Sciatic nerve (tissue), 2 donors: ENCODE measurements at places on chromosomes 3 and 15. TPM values are rescaled to one million over a fixed set of nuclear protein-coding genes. Genes with fewer than 3 reads are reported as not detected.

HIGD2B gene
- total RNA-seq = not detected

- no peak for DNase-seq
Observed at GRCh38 chr3:152444029-152444641, 175.4 kb downstream of the MBNL1 start.

DNA sequence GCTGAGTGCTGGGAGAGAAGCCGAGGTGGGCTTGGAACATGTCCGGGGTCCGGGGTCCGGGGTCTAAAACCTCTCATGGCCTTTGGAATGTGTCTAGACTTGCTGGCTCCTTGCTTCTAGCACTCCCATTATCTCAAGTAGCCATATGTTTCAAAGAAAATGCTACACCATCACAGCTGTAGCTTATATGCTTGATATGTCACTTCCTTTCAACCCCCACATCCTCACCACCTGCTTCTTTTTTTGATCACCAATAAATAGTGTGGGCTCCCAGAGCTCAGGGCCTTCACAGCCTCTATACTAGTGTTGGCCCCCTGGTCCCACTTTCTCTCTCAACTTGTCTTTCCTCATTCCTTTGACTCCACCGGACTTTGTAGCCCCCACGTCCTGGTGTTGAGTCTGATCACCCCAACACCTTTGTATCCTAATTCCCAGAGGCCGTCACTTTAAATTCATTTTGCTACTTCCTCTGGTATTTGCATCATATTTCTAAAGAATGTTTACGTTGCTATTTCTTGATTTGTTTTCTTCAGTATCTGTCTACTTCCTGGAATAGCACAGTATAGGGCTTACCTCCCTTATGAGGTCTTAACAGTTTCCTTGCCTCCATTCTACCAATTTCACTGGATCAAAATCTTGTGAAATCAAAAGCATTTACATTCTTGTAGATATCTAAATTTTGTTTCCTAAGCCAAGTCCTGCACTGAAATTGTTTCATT lies 71.9 kb upstream of the CHRNB4 start:
- no peak for DNase-seq

DNA sequence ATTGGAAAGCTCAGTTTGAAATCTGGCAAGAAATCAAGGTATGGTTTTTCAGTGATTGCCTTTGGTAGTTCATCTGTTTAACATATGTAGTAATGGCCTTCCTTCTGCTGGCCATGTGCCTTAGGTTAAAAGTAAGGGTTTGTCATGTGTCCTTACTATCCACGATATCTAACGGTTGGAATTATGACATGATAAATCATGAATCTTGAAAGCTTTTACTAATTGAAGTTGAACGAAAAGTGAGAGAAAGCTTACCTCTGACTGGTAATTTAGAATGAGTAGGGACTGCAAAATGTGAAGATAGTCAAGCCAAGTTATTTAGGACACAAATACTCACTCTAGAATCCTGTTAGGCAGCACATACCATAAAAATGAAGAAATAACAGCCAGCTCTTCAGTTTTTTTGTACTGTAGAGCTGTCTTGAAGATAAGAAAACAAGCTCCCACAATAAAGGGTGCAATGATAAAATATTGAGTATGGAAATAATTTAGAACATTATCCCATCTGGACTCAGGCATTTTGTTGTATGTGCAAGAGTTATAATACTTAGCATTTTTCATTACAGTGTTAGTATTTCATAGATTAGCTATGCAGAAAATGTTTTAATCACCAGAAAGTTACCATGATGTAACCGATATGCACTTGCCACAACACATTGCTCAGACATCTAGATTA lies 303.4 kb downstream of the ZNF385D start:
- no peak for DNase-seq

DNA sequence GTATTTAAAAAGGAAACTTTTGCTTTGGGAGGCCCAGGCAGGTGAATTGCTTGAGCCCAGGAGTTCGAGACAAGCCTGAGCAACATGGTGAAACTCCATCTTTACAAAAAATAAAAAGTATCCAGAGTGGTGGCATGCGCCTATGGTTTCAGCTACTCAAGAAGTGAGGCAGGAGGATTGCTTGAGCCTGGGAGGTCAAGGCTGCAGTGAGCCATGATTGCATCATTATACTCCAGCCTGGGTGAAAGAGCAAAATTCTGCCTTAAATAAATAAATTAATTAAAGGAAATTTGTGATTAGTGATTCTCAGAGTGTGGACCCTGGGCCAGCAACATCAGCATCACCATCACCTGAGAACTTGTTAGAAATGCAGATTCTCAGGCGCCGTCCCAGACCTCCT lies 9.9 kb upstream of the COMMD4 start:
- DNase-seq = no peak

DNA sequence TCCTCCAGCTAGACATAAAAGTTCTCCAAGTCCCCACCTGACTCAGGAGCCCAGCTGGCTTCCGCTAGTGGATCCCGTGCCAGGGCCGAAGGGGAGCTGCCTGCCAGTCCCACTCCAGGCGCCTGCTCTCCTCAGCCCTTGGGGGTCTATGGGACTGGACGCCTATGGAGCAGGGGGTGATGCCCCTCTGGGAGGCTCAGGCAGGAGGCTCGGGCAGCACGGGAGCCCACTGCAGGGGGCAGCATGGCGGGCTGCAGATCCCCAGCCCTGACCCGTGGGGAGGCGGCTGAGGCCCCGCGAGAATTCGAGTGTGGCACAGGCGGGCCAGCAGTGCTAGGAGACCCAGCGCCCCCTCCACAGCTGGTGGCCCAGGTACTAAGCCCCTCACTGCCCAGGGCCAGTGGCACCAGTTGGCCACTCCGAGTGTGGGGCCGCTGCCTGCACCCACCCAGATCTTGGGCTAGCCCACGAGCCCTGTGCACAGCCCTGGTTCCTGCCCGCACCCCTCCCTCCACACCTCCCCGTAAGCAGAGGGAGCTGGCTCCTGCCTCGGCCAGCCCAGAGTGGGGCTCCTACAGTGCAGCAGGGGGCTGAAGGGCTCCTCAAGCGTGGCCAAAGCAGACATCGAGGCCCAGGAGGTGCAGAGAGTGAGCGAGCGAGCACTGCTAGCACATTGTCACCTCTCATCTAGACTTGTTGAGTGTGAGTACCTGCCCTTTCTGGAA lies 221.3 kb upstream of the NSMCE3 start:
- DNase-seq = no peak

DNA sequence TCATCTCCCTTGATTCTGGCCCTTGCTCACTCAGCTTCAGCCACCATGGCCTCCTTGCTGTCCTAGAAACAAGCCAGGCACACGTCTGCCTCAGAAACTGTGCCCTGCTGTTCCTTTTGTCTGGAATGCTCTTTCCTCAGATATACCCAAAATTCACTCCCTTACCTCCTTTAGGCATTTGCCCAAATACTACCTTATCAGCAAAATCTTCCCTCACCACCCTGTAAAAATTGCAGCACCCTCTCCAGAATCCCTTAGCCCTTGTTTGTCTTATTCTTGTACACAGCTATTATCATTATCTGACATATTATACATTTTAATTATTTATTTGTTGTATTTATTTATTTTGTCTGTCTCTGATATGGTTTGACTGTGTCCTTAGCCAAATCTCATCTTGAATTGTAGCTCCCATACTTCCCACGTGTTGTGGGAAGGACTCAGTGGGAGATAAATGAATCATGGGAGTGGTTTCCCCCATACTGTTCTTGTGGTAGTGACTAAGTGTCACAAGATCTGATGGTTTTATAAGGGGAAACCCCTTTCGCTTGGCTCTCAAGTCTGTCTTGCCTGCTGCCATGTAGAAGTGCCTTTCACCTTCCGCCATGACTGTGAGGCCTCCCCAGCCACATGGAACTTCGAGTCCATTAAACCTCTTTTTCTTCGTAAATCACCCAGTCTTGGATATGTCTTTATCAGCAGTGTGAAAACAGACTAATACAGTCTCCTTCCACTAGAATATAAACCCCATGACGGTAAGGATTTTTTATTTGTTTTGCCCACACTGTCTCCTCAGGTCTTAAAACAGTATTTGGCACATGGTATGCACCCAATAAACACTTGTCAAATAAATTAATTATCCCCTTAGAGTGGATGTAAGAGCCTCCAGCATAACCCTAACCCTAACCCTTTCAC lies 60.0 kb upstream of the STT3B start:
- no peak for DNase-seq

DNA sequence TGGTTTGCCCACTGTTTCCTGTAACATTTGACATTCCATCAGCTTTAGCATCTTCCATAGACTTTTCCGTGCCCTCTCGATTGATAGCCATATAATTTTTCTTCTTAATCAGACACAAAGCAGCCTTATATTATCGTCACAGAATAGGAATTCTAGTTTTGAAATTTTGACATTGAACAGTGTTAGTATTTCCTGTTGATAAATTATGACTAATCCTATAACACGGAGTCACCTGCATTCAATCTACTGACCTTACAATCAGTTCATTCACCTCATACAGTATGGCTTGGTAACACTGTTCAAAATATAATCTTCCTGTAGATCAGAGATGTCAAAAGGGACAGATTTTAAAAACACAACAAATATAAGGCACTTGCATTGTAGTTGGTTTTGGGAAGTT lies 423.7 kb downstream of the C3orf38 start:
- DNase-seq = no peak
